ENCODE measurements at places on chromosomes 6 and 20.
A peak's percentile ranks its signal among the peaks of the same experiment; 100 is the strongest.

DNA sequence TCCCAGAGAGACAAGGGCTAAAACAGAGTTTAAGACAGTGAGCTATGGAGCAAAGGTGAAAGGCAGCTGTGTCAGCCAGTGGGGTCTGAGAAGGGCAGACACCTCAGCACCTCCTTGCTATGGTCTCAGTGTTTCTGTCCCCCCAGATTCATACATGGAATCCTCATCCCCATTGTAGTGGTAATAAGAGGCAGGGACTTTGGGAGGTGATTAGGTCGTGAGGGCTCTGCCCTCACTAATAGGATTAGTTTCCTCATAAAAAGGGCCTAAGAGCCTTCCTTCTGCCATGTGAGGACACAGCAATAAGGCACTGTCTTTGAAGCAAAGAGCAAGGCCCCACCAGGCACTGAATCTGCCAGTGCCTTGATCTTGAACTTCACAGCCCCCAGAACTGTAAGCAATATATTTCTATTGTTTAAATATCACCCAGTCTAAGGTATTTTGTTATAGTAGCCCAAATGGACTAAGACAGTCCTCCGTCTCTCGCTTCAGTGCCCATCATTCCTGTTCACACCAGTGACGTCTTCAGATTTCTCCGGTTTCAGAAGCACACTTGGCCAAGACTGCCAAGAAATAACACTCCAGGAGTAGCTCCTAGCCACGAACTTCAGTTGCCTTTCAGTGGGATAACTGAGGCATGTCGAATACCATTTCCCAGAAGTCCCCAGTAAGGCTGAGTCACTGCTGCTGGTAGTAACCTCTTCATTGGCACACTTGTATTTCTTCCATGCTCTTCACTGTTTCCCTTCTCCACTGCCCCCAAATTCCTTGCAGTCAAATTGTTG, 32.8 kb downstream of the SLC13A3 start:
- no peak for DNase-seq

DNA sequence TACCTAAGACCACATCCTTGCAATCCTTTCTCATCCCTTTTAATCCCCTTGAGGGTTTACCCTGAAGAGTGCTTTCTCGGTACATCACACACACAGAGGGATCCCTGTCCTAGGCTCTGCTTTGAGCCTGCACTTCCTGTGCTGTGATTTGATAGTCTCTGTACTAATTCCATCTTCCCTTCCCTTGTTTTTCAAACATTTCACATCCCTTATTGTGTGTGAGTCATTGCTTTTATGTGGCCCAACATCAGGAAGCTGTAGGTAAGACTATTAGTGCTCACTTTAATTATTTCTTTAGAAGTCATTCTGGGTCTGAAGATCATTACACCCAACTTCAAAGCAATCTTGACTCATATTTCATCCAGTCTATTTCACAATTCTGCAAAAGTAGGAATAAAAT, 57.2 kb upstream of the ANKEF1 start:
- no peak for DNase-seq

DNA sequence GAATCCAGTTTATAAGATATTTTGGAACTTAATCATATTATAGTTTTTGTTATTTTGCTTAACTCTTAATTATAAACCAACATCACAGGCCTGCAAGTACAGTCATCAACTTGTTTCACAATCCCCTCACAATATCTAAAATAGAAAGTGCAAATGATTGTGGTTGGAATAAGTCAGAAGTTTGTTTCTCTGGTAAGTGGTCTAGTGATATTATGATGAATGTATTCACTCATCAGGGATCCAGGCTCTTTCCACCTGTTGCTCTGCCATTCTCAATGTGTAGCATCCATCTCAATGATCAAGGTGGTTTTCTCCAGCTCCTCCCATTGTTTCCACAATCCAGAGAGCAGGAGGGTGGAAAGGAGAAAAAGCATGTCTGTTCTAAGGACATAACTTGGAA, 54.2 kb downstream of the OPN5 start:
- no peak for DNase-seq

DNA sequence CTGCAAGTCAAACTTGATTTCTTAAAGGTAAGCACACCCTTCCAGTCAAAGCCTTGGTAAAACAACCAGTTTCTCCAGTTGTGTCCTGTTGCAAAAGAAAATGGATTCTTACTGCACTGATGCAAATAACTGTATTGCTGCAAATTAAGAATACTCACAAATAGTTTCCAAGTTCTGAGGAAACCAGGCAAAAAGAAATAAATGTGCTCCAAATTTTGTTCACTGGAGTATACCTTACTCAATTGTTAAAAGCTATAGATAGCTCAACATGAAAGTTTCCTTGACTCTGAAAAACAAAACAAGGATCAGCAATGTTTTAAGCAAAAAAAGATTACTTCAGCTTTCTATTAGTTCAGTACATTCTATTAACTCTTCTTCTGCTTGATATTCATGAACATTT, 75.2 kb downstream of the SLC16A10 start:
- DNase-seq: no peak

DNA sequence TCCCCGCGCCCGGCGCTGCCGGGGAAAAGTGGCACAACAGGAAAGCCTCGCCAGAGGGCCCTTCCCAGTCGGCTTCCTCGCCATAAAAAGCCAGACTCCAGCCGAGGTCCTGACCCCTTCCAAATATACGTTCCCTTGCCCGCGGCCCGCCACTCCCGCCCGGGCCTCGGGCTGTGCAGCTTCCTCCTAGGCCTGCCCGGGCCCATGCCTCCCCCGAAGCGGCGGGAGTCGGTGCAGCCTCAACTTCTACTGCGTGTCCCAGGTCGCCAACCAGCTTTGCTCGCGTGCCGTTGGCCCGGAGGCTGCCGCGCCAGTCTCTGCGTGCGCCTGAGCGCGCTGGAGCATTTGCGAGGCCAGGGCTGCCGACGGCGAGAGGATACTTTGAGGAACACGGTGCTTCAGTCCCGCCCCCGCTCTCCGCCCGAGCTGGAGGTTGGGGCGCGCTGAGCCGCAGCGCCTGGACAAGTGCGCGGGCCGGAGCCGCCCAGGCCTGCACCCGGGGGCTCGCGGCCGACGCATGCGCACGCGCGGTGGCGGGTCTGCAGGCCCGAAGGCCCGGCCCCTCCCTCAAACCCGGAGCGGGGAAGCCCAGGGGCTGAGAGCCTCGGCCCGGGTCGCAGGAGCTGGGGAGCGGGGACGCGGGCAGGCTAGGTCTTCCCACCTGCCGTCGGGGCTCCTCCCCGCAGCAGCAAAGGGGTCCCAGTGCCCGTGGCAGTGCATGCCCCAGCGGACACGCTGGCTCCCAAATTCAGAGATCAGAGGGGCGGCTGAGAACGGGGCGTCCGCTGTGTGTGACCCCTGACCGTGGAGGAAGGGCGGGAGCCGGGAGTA, 10.2 kb downstream of the FOXC1 start:
- DNase-seq: no peak

- DNase-seq: no peak
These were observed 24.4 kb downstream of the MARCKS start for GRCh38 chr6:113881478-113881980.

DNA sequence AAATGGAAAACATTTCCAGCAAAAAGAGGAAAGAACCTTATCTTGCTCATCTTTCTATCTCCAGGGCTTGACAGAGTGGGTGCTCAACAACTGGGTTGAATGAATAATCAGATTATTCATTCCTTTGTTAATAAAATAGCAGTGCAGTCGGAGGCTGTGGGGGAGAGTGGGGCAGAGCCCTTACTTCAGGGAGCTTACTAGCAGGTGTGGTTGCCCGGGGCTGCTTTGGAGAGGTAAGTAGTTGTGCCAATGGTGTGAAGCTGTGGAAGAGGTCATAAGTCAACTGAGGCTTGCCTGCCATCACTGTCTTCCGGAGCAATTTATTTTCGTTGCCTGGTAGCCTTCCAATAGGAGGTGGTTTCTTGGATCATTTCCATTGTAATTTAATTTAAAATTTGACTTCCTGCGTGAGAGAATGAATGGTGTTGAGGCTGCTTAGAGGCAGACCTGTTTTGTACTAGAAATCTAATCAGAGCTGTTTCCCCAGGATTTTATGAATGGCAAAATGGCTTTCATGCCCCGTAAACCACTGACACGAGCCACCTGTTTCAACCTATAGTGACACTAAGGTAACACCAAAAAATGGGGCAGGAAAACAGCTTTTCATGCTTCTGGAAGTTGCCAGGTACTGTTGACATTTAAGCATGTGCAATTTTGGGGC, 51.4 kb downstream of the ZDHHC14 start:
- DNase-seq: no peak

GRCh38 chr6:112235956-112236355, 18.4 kb downstream of the LAMA4 start:
- no peak for DNase-seq

GRCh38 chr6:156189195-156189594, 588.0 kb upstream of the ARID1B start:
- no peak for DNase-seq

GRCh38 chr6:93849857-93850256, 430.5 kb upstream of the EPHA7 start:
- no peak for DNase-seq

GRCh38 chr6:30844118-30844535, 40.2 kb upstream of the DDR1 start:
- no peak for DNase-seq

DNA sequence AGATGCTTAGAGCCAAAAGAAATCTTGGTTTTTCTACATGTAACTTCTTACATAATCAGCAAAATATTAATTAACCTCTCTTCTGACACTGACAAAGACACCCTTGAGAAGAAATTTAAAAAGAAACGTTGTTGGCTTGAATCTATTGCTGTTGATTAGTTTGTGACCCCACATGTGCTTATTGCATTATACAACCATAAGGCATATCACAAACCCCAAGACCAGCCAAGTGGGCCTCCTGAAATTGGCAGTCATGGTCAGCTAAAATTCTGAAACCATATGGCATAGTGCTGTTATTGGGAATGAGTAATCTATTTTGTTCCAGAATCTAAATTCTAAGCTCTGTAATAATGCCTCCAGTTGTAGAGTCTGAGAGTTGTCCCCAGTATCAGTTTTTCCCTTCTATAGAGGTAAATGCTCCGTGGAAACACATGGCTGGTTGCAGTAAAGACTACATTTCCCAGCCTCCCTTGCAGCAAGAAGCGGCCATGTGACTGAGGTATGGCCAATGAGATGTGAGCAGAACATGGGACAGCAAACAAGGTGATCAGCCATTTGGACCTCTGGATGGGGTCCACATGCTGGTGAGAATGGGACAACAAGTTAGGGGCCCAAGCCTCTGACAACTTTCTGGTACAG, 42.3 kb upstream of the PTPN1 start:
- peak; percentile 52 for DNase-seq

GRCh38 chr6:53985366-53985765, 125.9 kb upstream of the MLIP start:
- DNase-seq: no peak

DNA sequence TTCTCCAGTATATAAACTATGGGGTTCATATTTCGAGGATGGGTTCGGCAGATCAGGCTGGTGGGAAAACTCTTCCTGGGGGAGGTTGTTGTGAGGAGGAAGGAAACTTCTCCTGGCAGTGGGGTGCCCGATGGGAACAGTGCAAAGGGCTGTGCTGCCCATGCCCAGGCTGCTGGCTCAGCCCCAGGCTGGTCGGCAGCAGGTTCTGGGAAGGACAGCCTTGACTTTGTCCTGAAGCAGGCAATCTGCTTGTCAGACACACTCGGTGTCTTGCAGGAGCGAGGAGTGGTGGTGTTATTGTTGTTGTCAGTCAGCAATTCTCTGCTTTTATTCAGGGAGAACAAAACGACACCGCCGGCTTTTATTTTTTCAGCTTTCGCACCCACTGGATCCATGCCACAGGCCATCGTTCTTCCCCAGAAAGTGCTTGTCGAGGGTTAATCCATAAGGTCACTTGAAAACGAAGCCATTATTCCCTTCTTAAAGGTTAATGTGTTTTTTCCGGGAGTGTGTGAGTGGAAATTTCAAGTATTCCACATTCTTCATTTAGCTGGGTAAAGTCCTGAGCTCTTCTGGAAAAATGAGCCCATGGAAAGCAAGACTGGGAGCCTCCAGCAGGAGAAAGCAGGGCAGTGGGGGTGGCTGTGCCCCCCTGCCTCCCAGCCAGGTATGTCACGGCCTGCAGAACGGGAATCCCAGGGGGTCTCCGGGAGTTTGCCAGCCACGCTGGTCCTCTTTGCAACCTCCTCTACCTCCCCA, 57.0 kb upstream of the STX16 start:
- no peak for DNase-seq

GRCh38 chr6:164078532-164079274, 664.2 kb downstream of the QKI start:
- no peak for DNase-seq

DNA sequence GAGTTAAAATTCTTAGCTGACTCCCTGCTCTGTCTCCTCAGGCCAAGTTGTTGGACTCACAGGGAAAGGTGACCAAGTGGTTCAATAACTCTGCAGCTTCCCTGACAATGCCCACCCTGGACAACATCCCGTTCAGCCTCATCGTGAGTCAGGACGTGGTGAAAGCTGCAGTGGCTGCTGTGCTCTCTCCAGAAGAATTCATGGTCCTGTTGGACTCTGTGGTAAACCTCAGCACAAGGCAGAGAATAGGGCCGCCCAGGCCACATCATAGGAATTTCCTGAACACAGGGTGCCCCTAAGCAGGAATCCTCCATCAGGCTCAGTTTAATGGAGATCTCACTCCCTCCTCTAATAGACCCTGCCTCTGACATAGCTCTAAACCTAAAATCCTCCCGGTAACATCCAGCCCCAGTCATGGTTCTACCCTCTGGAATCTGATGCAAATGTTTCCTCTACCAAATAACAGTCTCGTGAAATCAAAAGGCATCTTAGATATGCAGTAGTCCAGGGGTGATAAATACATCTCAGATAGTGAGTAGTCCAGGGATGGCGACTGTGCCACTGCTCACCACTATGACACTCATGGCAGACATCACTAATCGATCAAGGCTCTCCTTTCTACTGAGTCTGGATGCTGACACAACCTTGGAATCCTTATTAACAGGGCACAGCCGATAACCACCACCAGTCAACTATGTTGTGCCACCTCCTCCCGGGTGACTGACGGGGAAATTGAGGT, 18.3 kb downstream of the BPIFB1 start:
- no peak for DNase-seq

GRCh38 chr6:118383924-118384323, 164.2 kb upstream of the PLN start:
- no peak for DNase-seq

- no peak for DNase-seq
These were observed 45.4 kb downstream of the TPBG start for GRCh38 chr6:82408952-82409431.

- no peak for DNase-seq
These were observed 15.2 kb downstream of the COL19A1 start for GRCh38 chr6:69881322-69882151.

GRCh38 chr6:142942805-142943227, 2.2 kb downstream of the HIVEP2 start:
- DNase-seq: peak; percentile 76

DNA sequence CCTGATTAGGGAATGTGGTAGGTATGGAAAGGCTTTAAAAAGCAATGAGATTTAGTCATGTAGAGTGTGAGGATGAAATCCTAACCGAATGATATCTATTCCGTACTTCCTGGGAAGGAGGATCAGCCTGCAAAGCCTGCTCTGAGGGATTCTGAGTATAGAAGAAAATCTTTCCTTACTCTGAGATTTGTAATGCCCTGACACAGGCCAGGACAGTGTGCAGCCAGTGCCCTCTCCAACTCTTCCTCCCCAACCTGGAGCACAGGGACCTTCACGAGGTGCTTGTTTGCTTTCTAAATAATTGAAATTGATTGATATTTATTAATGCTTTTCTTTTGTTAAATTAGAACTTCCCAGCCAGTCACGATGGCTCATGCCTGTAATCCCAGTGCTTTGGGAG, 131.6 kb downstream of the ADGRG6 start:
- no peak for DNase-seq

- DNase-seq: no peak
These were observed 540.1 kb upstream of the FLRT3 start for GRCh38 chr20:14877301-14878028.

Data from CD4-positive, alpha-beta T cell treated with Interleukin-12 subunit alpha and Interleukin-12 subunit beta, for 1 hour (primary cell).